ENCODE measurements at places on chromosomes 6 and 20.

- DNase-seq, result no peak
Measured at GRCh38 chr6:29071831-29072723, 15.0 kb downstream of the OR2B3 start.

- DNase-seq, result no peak
Measured at GRCh38 chr6:123681957-123682462, 45.3 kb upstream of the TRDN start.

DNA sequence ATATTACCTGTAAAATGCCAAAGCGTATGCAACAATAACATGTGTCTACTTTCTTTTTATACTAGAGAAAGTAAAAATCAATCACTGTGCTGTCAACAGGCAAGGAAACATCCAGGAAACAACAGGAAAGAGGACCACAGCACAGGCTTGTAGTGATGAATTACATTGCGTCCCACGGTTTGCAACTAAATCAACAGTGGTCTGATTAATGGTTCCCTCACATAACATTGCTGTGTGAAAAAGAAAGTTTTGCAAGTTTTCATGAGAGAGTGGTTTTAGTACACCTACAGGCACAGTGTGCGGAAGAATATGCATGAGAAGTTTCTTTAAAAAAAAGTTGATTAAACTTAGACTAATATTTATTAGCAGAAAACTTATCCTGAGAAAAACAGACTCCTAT, 329.5 kb upstream of the HSF2 start:
- no peak for DNase-seq

DNA sequence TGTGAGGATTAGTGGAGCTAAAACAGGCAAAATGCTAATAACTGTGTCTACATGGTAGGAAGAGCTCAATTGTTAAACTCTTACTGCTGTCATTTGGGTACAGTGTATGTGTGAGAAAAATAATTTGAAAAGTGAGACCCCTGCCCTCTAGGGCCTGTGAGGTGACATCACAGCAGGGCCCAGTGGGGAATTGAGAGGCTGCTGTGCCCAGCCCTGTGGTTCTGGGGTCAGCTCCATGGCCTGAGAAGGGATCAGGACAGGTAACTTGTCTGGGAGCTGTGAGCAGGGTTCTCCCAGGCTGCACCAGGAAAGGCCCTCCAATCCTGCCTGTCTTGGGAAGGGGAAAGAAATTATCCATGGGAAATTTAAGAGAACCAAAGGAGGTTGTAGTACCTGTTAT, 1.3 kb downstream of the SIRPB1 start:
- DNase-seq, result no peak

DNA sequence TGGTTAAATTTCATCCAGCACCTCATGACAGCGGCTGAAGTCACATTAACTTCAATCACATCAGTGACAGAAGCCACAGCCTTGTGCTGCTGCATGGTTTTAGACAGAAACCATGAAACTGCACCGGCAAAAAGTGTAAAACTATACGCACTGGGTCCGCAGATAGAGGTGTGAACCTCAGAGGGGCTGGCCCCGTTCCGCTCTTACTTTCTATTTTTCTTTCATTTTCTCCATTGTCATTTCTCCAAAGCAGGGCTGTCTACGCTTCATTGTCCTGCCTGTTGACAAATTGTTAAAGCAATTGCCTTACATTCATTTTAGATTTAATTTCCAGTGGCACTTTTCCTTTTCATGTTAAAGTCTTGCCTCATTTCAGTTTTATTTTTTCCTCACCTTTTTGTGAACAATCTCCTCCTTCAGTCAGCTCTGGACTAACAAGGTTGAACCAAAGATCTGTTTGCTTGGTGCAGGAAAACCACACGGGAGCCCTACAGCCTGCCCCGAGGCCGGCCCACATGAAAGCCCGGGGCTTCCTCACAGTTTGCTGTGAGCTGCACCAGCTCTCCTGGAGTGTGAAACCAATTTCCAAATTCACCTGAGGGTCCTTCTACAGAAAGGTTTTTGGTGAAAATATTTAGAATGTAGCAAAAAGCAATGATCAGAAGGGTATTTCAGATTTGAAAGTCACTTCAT, 63.7 kb downstream of the PRR18 start:
- DNase-seq, result no peak

DNA sequence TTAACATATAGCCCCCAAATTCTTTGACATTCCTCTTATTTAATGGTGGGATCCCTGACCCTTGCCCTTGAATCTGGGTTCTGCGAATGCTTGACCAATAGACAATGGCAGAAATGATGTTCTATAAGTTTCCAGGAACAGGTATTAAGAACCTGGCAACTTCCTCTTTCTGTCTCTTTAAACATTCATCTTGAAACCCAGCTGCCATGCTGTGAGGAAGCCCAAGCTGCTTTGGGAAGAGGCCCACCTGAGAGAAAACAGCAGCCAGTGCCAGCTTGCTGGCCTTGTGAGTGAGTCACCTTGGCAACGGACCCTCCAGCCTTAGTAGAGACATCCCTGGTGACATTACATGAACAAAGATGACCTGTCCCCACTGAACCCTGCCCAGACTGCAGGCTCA, 45.2 kb upstream of the RALY start:
- DNase-seq, result no peak

- DNase-seq, result no peak
Measured at GRCh38 chr6:19869464-19869863, 32.3 kb downstream of the ID4 start.

DNA sequence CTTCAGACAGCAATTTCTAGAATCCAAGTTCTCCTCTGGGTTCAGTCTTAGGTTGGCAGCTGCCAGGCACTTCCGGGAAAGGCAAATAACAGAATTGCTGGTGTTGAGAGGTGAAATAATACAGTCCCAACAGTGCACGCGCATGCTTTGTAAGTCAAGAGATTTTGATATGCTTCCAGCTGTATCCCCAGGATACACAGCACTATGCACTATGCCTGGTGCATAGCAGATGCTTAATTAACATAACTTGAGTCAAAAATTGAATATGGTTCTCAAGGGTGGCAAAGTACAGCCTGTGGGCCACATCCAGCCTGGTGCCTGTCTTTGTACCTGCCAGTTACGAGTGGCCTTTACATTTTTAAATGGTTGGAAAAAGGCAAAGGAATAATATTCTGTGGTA, 18.9 kb upstream of the PMEPA1 start:
- peak; percentile 28 for DNase-seq

GRCh38 chr6:10659699-10660348, 34.6 kb downstream of the C6orf52 start:
- DNase-seq, result no peak

DNA sequence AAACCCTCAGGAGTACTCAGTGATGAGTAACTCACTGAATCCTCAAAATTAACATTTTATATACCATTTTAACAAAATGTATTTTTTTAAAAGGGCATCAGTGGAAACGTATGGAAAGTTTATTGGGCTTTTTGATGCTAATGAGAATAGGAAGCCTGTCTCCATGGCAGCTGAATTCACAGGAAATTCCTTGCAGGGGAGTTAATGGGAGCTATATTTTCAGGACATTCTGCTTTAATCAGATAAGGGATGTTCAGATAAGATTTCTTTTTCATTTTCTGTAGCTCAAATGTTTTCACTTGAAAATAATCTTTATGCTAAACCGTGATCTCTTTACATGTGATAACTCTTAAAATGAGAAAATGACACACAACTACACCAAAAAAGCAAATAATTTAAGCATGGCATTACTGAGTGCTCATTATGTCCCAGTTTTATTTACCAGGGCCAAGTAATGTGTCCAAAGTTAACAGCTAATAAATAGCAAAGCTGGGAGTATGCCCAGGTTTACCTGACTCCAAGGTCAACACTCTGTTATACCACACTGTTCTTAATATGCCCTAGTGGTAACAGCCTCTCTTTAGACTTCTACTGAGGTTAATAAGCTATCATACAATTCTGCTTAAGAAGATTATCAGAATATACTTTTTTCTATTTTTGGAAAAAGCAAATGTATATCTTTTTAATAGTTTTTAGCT, 348.1 kb downstream of the GRIK2 start:
- no peak for DNase-seq

GRCh38 chr6:19558934-19559333, 278.2 kb upstream of the ID4 start:
- DNase-seq, result no peak

DNA sequence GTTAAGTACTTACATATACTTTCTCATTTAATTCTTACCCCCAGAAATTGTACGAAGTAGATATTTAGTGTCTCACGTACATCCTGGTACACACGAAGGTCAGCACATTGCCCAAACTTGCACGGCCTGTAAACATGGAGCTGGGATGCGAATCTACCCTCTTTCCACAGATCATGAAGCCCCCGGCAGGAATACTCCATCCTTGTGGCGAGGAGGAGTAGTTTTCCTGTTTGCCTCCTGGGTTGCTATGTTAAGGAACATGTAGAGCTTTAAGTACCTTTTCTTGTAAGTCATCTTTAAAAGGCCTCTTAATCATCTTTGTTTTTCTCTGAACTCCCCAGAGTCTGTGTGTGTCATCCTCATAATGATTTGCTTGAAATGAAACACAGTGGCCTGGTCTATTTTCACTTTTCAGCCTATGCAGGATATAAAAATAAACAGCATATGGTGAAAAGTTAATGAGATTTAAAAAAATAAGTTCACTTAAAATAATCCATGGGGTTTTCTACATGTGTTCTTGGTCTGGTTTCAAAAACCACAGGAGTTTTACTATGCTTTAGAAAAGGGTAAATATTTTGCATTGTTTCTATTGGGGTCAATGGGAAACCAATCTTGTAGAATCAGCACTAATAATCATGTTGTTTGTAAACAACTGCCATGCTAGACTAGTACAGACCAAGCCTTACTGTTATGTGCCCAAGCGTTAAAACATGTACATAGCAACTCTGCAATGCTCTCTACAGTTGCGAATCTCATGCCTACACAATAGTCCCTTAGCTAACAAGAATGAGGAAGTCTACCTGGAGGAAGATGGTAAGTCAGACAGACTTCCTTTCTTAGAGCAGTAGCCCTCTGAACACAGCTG, 9.3 kb upstream of the ARID1B start:
- no peak for DNase-seq

- no peak for DNase-seq
Measured at GRCh38 chr6:136173519-136174507, 76.3 kb downstream of the MTFR2 start.

GRCh38 chr20:57738484-57738883, 28.7 kb upstream of the PMEPA1 start:
- DNase-seq, result no peak

GRCh38 chr20:9363673-9364072, 150.7 kb upstream of the LAMP5 start:
- DNase-seq, result no peak

Data from naive thymus-derived CD8-positive, alpha-beta T cell (primary cell).